ENCODE measurements at places on chromosomes 2 and 18.

DNA sequence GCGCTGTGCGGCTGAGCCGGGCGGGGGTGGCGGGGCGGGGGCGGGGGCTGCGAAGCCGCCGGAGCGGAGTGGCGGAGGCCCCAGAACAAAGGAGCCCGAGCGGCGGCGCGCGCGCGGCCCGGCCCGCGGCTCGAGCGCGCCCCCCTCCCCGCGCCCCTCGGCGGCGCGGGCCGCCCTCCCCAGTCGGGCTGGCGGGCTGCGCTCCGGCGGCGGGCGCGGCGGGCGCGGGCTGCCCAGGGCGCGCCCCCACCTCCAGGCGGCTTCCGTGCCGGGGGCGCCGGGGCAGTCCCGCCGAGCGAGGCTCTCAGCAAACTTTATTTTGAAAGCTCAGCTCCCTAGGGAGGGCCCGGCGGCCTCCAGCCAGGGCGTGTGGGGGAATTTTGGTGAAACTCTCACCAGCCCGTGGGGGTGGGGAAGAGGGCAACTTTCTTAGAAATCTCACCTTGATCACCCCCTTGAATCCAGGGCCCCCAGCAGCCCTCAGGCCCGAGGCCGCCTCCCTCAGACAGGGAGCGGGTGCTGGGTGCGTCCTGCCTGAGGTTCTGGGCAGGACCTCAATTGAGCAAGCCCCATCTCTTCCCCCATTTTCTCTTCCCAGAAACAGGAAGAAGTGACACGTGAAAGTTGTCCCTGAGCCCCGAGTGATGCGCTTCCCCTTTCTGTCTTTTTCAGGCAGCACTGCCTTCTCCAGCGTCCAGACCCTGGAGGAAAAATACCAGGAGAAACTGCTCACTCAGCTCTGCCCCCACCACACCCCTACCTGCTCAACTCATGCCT lies 786 bp downstream of the TET3 start:
- DNase-seq, result no peak

DNA sequence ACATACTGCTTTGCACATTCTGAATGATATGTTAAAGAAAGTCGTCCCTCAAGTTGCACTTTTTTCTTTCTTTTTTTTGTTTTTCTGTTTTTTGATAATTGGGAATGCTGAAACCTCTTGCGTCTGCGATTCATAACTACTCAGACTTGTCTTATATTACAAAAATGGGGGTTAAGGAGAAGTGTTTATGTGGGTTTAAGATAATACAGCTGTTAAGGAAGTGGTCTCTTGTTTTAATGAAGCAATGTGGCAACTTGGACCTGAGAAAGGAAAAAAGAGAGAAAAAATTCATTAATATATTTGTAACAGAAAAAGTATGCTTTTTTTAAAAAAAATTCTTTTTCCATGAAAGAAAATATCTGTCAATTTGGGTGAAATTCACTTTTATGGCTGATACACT lies 268.5 kb upstream of the CCDC68 start:
- no peak for DNase-seq

GRCh38 chr18:70384181-70384790 lies 95.4 kb downstream of the SOCS6 start:
- DNase-seq, result no peak

GRCh38 chr2:207103132-207103531 lies 62.6 kb downstream of the KLF7 start:
- no peak for DNase-seq

DNA sequence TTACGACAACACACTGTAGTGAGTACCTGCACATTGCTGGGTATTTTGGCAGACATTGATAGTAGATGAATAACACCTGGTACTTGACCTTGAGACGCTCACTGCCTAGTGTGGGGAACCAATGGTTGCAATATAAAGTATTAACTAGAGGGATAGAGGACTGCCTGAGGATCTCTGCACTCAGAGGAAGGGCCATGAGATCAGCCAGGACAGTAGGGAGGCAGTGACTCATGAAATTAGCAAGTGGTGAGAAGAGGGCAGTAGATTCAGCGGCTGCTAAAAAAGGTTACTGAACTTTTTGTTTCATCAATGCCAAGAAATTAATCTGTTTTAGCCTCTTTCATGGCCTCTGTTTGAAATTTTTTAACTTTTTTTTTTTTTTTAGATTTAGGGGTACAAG lies 250.8 kb upstream of the TCF4 start:
- no peak for DNase-seq

- no peak for DNase-seq
Observed at GRCh38 chr2:60468382-60469085, 84.9 kb downstream of the BCL11A start.

Data from common myeloid progenitor, CD34-positive (primary cell).